ENCODE measurements at places on chromosomes 11 and 22.

DNA sequence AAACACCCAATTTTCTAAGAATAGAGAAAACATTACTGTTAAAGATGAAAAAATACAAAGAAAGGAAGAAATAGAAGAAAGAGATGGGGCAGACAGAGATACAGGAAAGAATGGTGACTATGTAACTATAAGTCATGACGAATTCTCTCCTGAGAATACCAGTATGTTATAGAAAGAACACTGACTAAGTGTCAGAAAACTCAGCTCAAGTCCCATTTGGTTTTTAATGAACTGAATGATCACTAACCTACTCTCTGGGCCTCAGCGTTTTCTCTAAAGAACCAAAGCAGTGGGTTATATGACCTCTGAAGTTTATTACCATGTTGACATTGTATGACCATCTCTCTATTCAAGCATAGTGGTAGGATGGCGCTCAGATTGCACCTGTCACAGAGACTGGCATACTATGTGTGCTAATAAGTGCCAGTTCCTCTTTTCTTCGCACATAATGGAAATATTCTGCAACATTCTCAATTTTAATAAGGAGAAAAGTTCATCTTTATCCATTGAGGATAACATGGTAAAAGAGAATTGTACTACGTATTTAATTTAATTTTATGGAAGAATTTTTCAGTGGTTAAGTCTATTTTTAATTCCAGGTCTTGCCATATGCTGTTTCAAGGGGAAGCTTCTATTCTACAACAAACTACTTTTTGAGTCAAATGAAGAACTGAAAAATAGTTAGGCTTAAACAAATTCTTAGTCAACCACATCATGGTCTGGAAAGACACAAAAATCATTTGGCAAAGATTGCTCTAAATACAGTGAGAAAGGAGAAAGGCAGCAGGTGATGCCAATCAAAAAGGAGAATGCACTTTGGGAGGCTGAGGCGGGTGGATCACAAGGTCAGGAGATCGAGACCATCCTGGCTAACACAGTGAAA lies 25.0 kb upstream of the EED start:
- DNase-seq = no peak

GRCh38 chr11:133078012-133078411 lies 454.3 kb downstream of the OPCML start:
- no peak for DNase-seq

DNA sequence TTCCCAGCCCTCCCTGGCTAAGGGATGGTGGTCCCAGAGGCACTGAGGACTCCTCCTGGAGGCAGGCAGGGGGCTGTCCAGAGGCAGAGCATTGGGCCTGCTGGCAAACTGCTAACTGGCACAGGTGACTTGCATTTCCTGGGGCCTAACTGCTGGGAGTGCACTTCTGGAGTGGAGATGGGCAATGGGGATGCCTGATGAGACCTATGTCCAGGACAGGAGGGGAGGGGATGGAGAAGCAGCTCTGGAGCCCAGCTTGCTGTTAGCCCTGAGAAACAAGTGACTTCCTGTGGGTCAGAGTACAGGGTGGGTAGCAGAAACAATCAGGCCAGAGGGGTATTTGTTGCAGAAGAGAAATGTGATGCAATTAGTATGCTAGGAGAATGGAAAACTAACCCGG lies 253.2 kb downstream of the ST3GAL4 start:
- DNase-seq = no peak

DNA sequence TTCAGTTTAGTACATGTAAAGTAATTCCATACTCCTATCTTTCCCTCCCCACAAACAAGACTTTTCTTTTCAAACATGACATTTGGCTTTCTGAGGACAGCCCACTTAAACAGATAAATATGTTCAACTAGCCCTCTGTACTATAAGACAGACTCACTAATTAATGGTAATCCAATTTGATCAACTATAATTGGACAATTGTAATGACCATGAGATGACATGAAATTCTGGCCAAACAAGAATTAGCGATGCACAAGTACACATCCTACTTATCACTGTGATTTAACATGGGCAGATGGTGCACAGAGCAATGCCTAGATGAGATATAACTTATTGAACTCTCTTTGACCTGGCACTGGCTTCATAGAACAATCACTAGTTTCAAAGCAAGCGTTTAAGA lies 1033.7 kb upstream of the CCDC90B start:
- DNase-seq = no peak

GRCh38 chr11:31340903-31341572 lies 28.5 kb downstream of the DCDC1 start:
- DNase-seq = no peak

DNA sequence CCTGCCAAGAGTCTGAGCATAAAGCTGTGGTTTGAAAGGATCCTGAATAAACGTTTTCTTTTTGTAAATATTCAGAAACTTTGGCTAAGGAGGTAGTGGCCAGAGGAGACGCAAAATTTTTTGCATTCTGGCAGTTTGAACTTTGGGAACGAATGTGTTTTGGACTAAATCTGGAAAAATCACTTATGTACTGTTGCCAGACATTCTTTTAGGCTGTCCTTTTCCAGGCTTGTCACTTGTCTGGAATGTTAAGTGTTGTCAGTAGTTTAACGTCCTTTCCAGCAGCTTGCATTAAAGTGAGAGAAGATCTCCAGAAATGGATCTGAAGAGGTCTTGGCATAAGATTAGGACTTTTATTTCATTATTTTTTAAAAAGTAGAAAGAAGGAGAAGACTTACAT lies 18.5 kb downstream of the SPECC1L start:
- no peak for DNase-seq
